ENCODE measurements at places on chromosomes 16 and 17.

DNA sequence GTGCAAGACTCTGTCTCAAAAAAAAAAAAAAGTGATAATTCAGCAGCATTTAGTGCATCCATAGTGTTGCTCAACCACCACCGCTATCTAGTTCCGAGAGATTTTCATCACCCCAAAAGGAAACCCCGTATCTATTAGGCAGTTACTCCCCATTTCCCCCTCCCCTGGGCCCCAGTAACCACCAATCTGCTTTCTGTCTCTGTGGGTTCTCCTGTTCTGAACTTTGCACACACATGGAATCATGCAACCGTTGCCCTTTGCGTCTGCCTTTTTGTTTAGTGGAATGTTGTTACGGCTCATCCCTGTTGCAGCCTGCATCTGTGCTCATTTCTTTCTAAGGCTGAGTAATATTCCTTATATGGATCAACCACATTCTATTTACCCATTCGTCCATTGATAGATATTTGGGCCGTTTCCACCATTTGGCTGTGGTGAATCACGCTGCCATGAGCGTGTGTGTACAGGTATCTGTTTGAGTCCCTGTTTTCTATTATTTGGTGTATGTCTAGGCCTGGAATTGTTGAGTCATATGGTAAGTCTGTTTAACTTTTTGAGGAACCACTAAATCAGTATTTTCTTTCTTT, 8.7 kb upstream of the SYNGR2 start:
- DNase-seq: no peak

DNA sequence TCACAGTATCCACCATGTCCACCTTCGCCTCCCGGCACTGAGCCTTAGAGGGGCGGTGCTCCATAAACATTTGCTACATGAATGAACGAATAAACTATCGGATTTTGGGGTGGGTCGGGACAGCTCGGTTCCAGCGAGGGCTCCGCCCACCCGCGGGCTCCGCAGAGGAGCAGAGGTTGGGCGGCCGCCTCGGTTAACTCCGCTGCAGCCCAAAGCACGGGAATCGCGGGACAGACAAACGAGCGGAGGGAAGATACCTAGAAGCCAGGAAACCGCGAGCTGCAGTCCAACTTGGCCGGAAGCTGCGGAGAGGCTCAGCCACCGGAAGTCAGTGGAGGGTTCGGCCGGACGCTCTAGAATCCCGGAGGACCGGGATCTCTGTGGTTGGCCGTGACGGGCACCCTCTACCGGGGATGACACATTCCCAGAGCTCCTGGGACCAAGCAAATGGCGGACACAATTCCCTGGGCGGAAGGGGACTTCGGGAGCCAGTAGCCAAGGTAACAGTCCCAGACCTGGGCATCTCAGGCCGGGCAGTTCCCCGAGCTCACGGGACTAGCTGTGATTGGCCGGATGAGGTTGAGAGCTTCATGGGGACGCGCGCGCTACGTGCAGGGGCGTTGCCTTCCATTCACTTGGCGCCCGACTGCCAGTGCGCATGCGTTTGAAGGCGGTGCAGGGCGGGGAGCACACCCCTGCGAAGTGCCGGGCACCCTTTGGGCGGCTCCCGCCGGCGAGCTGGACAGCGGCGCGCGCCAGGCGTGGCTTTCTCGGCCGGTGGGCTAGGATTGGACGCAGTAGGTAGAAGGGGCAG, 489 bp upstream of the MAPK7 start:
- peak; percentile 88 for DNase-seq

- DNase-seq: no peak
Measured at GRCh38 chr16:19583665-19584300, 28.3 kb downstream of the VPS35L start.

GRCh38 chr17:79609673-79610645, 892 bp downstream of the RBFOX3 start:
- DNase-seq: no peak

GRCh38 chr16:85395913-85396878, 216.9 kb upstream of the GSE1 start:
- no peak for DNase-seq

- DNase-seq: no peak
Measured at GRCh38 chr16:73143576-73144422, 95.9 kb upstream of the ZFHX3 start.

DNA sequence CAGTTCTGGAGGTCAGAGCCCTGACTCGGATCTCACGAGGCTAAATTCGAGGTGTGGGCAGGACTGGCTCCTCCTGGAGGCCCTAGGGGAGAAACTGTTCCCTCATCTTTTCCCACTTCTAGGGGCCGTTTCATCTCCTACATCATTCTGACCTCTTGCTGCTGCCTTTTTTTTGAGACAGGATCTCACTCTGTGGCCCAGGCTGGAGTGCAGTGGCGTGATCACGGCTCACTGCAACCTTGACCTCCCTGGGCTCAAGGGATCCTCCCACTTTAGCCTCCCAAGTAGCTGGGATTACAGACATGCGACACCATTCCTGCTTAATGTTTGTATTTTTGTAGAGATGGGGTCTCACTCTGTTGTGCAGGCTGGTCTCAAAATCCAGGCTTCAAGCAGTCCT, 244.1 kb upstream of the GSE1 start:
- DNase-seq: no peak

DNA sequence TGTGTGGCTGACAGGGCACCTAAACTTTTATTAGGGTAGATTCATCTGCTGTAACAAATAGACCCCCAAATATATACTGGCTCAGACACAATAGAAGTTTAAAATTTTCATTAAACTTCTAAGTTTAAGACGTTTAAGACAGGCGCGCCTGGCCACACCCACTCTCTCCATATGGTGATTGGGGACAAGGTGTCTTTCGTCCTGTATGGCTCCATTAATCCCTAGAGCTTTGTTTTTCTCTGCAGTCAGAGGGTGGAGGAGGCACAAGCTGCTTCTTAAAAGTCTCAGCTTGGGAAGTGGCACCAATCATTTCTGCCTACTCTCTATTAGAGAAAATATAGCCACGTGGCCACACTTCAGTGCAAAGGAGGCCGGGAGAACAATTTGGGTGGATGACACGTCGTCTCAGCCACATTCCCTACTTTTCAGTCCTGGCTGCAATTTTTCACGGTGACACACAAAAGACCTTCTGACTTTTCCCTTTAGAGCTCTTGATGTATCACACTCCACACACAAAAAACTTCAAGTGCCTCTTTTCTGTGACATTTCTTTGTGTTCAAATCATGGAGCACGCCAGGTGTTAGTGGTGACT, 125.5 kb upstream of the CACNG3 start:
- no peak for DNase-seq

DNA sequence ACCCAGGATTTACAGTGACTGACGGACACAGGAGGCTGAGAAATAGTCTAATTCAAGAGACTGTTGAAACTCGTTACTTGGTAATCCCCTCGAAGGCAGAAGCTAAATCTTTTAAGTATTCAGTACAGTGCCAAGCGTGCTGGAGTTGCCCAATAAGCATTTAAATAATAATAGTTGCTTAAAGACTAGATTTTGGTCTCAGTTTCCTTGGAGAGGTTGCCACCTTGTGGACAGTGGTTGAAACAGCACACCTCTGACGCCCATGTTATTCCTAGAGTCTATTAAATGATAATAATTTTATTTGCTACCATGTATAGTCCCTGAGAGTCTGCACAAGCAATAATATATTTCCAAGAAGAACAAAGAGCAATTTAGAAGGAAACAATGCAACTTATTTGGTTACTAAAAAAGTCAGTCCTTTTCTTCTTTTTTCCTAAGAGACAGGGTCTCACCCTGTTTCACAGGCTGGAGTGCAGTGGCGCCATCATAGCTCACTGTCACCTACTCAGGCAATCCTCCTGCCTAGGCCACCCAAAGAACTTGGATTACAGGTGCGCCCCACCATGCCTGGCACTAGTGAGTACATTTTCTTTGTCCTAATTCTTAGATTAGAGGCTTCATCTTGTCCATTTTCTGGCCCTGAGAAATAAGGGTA, 138.0 kb upstream of the NUDT7 start:
- DNase-seq: no peak

DNA sequence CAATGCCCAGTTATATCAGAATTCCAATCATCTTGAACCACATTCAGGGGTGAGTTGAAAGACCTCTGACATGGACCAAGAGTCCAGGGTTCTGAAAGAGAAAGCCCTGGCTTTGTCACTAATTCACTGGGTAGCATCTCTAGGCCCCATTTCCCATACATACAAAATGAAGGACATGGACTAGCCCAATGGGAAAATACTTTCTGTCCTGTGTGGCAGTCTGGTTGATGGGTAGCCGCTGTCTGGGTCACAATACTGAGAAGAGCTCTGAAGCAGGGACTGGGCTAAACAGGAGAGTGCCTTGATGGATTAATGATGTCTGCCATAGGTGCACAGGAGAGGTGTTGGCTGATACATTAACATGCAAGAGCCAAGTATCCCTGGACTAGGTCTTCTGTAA, 214.3 kb downstream of the RAB11FIP4 start:
- DNase-seq: no peak

DNA sequence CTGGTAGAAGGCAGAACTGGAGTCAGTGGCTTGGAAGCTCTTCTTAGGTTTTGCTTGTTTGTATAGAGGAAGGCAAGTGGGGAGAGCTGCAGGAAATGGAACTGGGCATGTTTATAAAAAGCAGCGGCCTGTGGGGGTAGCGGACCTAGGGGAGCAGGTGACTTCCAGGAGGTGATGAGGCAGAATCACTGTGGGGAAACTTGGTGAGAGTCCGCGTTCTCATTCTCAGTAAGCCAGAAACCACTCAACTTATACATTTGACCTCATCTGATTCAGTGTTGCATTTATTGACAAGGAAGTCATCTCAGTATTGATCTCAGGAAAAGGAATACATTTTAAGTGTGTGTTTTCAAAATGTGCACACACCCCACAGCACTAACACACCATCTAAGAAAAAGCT, 299.8 kb downstream of the CNTNAP4 start:
- DNase-seq: no peak

- DNase-seq: no peak
Measured at GRCh38 chr16:15822957-15823356, 33.9 kb downstream of the MYH11 start.

GRCh38 chr16:5619304-5619703, 521.7 kb upstream of the EEF2KMT start:
- no peak for DNase-seq

- no peak for DNase-seq
Measured at GRCh38 chr16:23254338-23254737, 47.8 kb upstream of the SCNN1B start.

DNA sequence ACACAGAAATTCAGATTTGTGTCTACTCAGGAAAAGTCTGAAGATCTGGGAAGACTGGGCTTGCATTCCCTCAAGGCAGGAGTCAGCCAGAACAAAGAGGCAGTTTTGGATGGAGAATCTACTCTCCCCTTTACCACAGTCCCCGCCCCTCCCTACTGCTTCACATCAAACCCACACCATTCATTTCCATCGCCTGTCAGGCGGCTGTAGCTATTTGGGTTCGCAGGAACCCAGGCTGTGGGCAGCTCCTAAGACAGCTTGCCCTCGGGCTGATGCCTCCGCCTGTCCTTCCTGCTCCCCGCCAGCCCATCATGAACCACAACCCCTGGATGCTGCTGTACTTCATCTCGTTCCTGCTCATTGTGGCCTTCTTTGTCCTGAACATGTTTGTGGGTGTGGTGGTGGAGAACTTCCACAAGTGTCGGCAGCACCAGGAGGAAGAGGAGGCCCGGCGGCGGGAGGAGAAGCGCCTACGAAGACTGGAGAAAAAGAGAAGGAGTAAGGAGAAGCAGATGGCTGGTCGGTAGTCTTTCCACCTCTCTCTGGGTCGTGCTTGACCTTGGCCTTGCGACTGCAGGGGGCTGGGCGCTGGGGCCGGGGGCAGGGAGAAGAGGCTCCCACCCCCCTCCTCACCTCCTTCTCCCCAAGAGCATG, 27.0 kb upstream of the ABCC3 start:
- DNase-seq: no peak

DNA sequence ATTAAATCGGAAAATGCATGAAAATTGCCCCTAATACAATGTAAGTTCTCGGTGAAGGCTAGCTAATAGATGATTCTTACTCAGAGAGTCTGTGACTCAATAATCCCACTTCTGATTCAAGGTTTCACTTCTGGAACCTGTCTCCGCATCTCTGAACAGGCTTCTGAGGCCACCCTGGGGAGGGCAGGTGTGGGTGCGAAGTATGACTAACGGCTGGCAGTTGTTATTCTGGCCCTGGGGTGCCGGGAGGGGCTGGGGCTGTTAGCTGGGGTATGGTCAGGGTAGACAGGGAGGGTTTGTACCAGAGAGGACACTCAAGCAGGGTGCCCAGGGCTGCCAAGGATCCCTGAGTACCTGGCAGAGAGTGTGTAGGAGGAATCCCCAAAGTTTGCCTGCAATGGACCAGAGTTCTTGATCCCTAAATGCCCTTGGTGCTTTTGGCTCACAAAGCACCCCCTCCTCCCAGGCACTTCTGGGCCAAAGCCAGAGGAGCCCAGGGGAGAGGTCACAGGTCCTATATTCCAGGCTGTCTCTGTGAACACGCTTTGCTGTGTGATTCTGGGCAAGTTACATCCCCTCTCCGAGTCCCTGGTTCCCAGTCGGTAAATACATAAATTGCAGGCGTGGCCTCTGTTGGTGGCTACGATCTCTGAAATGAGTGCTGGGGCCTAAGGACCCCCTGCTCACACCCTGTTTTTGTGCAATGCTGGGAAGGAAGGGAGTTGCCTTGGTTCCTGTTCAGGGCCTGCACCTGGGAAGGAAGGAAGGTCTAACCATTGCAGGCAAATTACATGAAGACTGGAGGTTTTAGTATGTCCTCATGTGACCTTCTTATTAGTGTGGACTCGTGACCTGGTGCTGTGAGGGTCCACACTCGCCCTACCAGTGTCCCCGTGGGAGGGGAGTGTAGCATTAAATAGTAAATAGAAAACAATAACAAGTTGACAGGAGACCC, 49.9 kb upstream of the CPNE2 start:
- no peak for DNase-seq

- no peak for DNase-seq
Measured at GRCh38 chr17:19905502-19905901, 37.8 kb upstream of the ULK2 start.

DNA sequence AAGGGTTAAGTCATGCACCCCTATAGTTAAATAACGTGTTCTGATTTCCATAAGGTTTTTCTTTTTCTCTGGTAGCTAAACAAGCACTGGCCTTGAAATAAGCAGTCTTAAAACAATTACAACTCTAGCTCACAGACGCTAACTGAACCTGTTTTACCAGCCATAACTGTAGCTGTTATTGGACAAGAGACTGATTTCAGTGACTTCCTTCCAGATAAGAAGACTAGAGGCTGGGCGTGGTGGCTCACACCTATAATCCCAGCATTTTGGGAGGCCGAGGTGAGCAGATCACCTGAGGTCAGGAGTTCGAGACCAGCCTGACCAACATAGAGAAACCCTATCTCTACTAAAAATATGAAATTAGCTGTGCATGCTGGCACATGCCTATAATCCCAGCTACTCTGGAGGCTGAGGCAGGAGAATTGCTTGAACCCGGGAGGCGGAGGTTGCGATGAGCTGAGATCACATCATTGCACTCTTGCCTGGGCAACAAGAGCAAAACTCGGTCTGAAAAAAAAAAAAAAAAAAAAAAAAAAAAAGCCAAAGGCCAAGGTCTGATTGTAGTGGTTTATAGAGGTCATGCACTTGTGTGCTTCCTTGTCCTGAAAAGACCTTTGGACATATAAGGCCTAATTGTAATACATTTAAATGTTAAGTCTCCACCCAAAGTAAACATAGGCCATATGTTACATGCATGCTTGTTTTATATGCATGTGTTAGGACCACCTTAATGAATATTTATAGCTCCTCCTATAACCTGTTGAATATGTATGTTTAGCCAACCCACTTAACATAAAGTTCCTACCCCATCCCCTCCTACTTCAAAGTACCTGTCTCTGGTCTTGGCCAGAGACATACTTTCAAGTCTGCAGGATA, 319.5 kb upstream of the CA10 start:
- no peak for DNase-seq

GRCh38 chr16:64791756-64792155, 330.1 kb downstream of the CDH11 start:
- no peak for DNase-seq
